ENCODE measurements at places on chromosomes 2 and 18. TPM values are rescaled to one million over a fixed set of nuclear protein-coding genes. Genes with fewer than 3 reads are reported as not detected.

Gene DNER
- 359 TPM for polyA plus RNA-seq

Gene SNTG2
- polyA plus RNA-seq = 2.0 TPM

Gene DPP4
- polyA plus RNA-seq = 2.4 TPM

Gene ERFE
- polyA plus RNA-seq = 2.4 TPM

GRCh38 chr18:41378598-41378997 lies 576.4 kb upstream of the PIK3C3 start:
- no peaks in the 10 kb centered on the region for H3K36me3 ChIP-seq
- DNase-seq = peak; percentile 43
- no peaks in the 10 kb centered on the region for H3K27me3 ChIP-seq
- H3K4me1 ChIP-seq = no peaks in the 10 kb centered on the region
- H3K27ac ChIP-seq = no peak overlapping the region

DNA sequence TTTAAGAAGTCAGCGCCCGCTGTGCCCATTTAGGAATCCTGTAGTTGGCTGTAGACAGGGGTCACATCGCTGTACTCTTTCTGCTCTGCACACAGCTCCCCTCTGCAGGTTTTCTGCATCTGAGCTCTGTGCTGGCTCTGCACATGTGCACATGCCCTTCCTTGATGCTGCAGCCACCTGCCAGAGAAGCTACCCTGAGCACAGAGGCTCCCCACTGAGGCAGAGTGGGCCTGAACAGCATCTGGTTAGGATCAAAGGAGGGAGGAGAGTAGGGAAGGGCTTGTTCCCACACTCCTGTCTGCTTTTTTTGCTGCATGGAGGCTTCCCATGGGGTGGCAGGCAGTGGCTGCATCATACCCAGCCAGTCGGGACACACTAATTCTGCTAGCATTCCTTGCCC lies 238.9 kb downstream of the FHOD3 start:
- DNase-seq = no peak
- no peak overlapping the region for H3K4me3 ChIP-seq
- H3K36me3 ChIP-seq = peaks cover 2% of the 10 kb centered on the region
- H3K27ac ChIP-seq = no peak overlapping the region
- H3K4me1 ChIP-seq = no peaks in the 10 kb centered on the region

GRCh38 chr2:9238591-9239326 lies 32.1 kb downstream of the ASAP2 start:
- H3K27ac ChIP-seq = no peak overlapping the region
- DNase-seq = no peak
- no peaks in the 10 kb centered on the region for H3K36me3 ChIP-seq

- peak; percentile 61 for DNase-seq
- peaks cover 77% of the 10 kb centered on the region for H3K27me3 ChIP-seq
- no peaks in the 10 kb centered on the region for H3K36me3 ChIP-seq
- H3K27ac ChIP-seq = no peak overlapping the region
- H3K4me3 ChIP-seq = no peak overlapping the region
These were observed 13.8 kb upstream of the SATB2 start for GRCh38 chr2:199471443-199472057.

DNA sequence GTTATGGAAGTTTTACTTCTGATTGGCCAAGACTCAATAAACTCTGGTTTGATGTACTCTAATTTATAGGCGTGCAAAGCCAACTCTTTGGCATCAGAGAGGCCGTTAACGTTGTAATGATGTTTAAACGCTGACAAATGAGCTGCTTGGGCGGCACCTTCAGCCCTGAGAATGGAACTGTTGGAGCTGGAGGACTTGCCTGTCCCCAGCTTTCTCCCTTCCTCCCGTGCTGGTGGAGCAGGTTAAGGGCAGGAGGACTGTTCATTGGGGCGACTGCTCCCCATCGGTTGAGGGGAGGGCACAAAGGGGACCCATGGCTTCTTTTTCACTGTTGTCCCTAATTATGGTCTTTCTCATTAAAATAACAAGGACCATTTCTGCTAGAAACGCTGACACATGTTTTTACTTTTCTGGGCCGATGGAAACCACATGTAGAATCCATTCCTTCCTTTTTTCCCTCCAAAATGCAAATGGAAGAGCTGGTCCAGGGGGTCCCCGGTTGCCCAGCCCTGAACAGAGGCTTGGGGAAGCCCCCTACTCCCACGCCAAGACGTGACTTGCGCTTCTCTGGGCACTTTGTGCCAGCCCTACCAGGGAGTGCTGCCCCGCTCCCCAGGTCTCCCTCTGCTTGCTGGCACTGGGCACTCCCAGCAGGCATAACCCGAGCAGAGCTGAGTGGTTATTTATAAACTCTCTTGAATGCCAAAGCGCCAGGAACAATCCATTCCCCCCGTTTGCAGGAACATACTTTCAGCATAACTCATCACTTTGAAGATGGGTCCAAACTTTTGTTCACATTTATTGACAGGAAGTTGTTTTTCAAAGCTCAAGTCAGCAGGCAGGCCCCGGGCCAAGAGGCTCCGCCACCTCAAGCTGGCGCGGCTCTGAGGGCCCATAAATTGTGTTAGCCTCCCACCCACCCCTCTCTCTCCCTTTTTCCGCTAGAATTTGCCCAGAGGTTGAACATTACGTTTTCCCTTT lies 170.1 kb downstream of the ASB1 start:
- no peaks in the 10 kb centered on the region for H3K27me3 ChIP-seq
- no peaks in the 10 kb centered on the region for H3K36me3 ChIP-seq
- peaks cover 22% of the 10 kb centered on the region for H3K4me1 ChIP-seq
- H3K27ac ChIP-seq = peak overlapping the region; percentile 58
- no peak for DNase-seq
- no peak overlapping the region for H3K4me3 ChIP-seq

DNA sequence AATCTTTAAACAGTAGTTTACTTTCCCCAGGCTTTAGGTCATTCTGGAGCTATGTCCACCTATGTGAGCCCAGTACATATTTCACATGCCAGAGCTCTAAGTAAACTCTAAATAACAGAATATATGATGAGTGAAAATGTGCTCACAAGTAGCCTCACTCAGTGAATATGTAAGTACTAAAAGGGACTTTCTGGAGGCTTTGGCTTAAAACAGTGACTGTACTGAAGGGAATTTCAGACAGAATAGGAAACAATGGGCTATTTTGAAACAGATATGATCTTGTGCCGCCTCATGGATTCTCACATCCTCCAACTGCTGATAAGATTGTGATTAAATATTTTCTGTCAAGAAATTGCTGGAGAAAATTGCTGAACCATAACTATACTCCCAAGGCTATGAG lies 747.9 kb downstream of the SOCS6 start:
- no peak overlapping the region for H3K4me3 ChIP-seq
- no peaks in the 10 kb centered on the region for H3K36me3 ChIP-seq
- H3K27me3 ChIP-seq = no peaks in the 10 kb centered on the region
- H3K27ac ChIP-seq = no peak overlapping the region

GRCh38 chr18:48827291-48828193 lies 123.2 kb downstream of the SMAD7 start:
- no peak for DNase-seq
- H3K4me1 ChIP-seq = peaks cover 47% of the 10 kb centered on the region
- peak overlapping the region; percentile 16 for H3K4me3 ChIP-seq
- no peaks in the 10 kb centered on the region for H3K27me3 ChIP-seq

DNA sequence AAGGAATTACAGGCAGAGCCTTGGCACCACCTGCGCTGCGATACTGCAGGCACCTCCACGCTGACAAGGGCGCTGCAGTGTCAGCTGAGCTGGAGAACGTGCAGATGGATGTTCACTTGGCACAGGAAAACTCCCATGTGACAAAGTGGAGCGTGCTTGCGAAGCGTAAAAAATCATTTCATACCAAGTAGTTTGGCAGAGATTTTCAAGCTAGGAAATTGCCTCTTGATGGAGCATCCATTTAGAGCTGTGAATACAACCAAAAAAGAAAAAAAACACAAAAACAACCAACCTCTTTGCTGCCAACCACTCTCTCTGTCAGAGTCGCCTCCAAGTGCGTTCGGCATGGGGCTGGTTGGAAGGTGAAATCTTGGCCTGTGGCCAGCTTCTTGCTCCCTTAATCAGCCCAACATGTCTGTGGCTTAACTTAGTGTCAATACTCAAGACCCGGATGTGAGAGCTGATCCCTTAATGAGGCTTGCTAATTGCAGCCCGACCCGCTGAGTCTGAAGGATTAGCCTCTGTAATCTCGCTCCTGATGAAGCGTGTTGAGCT lies 38.1 kb downstream of the ACOXL start:
- H3K36me3 ChIP-seq = no peaks in the 10 kb centered on the region
- no peak for DNase-seq
- H3K27me3 ChIP-seq = no peaks in the 10 kb centered on the region
